PC-9 (cell line): ENCODE measurements at places on chromosomes 7 and 10.

DNA sequence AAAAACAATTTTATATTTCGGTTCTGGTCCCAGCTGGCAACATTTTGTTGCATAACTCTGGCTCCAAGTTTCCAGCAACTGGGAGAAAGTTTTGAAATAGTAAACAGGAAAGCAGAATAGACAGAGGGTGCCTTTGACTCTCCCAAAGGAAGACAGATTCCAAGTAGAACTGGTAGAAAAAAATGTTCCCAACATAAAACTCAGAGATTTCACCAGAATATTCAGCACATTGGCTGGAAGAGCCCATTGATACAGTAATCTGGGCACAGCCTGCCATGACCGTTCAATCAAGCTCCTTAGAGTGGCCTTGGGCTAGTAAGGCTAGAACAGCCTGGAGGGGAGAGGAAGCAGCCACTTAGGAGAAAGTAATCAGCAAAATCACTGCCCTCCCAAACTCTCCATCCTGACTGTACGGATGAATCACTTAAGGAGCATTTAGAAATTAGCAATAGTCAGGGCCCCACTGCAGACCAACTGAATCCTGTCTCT lies 120.4 kb downstream of the CUBN start:
- no peak for DNase-seq

DNA sequence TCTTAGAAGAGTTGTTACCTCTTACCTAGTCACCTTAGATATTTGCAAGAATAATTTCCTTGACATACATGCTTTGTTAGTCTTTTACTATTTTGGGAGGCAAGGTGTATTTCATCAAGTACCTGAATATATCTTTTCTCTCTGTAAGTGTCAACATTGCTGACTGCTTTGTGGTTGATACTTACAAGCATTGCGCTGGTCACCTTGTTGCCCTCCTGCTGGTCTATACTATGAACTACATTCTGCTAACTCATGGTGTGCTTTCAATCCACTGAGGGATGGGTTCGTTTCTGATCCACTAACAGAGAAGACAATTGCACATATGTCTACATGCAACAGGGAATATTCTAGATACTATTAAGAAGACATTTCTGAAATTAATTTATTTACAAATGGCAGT lies 837.8 kb upstream of the COBL start:
- no peak for DNase-seq

- DNase-seq, result no peak
Measured at GRCh38 chr10:17443707-17444387, 10.5 kb downstream of the ST8SIA6 start.

- DNase-seq, result no peak
Measured at GRCh38 chr7:11701829-11702560, 130.0 kb downstream of the THSD7A start.

DNA sequence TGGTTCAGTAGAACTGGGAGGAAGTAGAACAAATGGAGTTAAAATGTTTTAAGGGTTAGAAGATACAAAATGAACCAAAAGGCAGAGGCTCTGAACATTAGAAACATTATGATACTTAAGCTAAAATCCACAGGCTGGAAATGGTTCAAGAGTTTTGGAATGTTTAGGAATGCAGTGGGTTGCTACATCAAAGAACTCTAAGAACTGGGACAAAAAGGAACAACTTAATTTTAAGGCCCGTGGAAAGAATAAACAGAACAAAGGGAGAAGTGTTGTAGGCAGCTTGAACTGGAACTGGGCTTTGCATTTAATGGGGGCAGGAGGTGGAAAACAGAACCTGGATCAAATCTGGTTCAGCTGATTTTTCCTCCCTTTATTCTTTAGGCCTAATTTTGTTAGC lies 3.5 kb upstream of the C7orf25 start:
- DNase-seq, result no peak

GRCh38 chr7:22611758-22612079 lies 111.7 kb upstream of the STEAP1B start:
- no peak for DNase-seq

GRCh38 chr10:96261132-96261531 lies 10.2 kb downstream of the BLNK start:
- DNase-seq, result no peak

DNA sequence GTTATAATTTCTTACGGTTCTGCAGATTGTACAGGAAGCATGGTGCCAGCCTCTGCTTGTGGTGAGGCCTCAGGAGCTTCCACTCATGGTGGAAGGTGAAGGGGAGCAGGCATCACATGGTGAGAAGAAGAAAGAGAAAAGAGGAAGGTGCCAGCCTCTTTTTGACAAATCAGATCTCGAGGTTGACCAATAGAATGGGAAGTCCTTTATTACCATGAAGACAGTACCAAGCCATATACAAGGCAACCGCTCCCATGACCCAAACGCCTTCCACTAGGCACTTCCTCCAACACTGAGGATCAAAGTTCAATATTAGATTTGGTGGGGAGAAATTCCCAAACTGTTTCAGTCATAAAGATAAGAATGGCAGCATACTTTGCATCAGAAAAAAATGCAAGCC lies 502.8 kb downstream of the GLRX3 start:
- DNase-seq, result no peak

- DNase-seq, result no peak
Measured at GRCh38 chr7:35752742-35753141, 48.1 kb upstream of the SEPTIN7 start.

DNA sequence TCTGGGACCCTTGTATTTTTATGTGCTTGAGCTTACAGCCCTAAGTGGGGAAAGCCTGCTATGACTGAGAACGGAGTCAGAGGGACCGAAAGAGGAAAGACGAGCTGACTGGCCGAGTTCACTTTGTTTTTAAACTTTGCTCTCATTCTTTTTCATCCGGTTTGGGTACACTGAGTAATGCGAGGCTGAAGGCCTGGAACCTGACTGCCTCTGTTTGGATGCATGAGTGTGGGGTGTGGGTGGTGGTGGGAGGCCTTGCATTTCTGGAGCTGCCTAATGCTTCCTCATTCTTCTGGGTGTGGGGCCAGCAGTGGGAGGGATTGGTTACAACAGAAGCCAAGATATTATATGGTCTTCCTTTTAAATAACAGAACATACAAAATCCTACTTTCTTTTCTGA lies 155.5 kb downstream of the BUB3 start:
- no peak for DNase-seq

DNA sequence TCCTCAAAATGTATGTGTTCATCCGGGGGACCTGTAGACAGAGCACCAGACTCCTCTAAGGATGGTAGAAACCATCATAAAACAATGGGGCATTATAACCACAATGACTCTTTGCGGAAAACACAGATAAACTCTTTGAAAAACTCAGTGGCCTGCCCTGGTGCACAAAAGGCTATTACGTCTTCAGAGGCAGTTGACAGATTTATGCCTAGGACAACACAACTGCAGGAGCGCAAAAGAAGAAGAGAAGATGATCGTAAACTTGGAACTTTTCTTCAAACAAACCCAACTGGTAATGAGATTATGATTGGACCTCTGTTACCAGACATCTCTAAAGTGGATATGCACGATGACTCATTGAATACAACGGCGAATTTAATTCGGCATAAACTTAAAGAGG lies 6.0 kb downstream of the RBM48 start:
- no peak for DNase-seq

DNA sequence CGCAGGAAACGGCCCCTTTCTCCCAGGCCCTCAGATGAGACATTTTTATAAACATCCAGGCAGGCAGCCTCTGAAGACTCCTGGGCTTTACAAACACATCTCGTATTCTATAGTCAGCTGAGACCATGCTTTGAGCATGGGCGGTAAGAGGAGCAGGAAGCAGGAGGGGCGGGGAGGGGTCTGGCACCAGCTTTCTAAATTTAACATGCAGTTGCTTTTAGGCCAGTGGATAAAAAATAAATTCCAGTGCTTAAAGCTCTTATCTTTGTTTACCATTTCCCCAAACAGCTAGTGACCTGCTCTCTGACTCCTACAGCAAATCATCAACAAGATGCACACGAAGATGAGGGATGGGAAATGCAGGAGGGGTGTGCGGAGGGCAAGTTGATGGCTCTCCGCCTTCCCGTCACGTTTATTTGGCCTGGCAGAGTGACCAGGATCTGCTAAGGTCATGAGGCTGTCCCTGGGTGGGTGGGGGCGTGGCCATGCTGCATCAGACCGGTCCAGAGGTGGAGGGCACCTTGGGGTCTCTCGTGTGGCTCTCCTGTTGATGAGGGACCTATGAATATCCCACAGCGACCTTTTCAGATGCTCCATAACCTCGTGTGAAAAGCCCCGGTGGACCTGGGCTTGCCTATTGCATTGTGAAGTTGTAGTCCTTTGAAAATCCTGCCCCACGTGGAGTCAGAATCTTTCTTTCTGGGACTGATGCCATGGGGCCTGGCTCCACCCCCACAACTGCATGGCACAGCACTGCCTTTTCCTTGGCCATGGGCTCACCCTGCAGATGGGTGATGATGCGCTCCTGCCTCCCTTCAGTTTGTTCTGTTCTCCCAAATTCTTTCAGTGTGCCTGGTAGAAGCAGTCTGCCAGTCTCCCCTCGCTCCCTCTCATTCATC lies 67.5 kb downstream of the PARP12 start:
- no peak for DNase-seq
